HCT116 (cell line): ENCODE measurements at places on chromosomes 5 and 9. TPM values are rescaled to one million over a fixed set of nuclear protein-coding genes. Genes with fewer than 3 reads are reported as not detected.
A peak's percentile ranks its signal among the peaks of the same experiment; 100 is the strongest.

The ACTBL2 gene
- 0.07 TPM for total RNA-seq

GRCh38 chr5:149375434-149375833, 3.7 kb downstream of the IL17B start:
- H3K27me3 ChIP-seq = no peaks in the 10 kb centered on the region
- H3K27ac ChIP-seq = no peak overlapping the region
- DNase-seq = no peak
- no peaks in the 10 kb centered on the region for H3K4me1 ChIP-seq

The QRFP gene
- total RNA-seq = not detected

GRCh38 chr9:129500161-129500862, 120.6 kb downstream of the C9orf50 start:
- DNase-seq = no peak
- H3K27ac ChIP-seq = peak overlapping the region; percentile 100
- H3K4me1 ChIP-seq = peaks cover 76% of the 10 kb centered on the region
- no peaks in the 10 kb centered on the region for H3K36me3 ChIP-seq
- H3K27me3 ChIP-seq = no peaks in the 10 kb centered on the region

DNA sequence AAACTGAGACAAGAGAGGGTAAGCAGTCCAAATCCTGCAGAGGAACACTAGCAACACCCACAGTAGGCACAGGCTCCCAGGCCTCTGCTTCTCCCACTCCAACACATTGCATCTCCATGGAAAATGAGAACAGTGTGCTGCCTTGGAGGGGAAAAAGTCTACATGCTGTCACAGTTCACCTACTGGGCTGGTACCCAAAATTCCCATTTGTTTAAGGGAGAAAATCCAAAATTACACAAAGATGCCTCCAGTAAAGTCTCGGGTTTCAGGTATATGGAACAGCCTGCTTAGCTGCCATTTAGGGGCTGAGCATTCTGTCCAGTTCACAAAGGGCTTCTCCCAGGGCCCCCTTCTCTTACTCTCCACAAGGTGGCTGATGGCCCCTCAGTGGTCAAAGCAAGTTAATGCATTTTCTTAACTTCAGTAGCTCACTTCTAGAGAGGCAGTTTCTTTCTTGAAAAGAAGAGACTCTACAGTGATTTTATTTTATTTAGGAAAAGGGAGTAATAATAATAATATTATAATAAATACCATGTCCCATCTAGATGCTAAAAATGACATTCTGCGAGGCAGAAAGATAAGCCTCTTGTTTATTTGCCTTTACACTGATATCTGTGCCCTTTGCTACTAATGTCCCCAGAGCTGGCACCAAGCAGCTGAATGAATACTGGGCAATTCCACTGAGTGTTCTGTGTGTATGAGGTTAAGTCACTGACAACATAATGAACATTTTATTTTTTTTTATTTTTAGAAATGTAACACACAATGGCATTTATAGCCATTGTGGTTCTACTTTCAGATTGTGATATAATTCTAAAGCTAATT, 89.4 kb downstream of the RGS7BP start:
- H3K36me3 ChIP-seq = no peaks in the 10 kb centered on the region
- 0 out of 2 replicates have a peak, but pooled peaks cover 8% of the 10 kb centered on the region for H3K27me3 ChIP-seq
- H3K4me1 ChIP-seq = no peaks in the 10 kb centered on the region
- DNase-seq = no peak

GRCh38 chr5:180007582-180007981, 64.0 kb downstream of the RNF130 start:
- no peak overlapping the region for H3K4me3 ChIP-seq
- H3K27me3 ChIP-seq = no peaks in the 10 kb centered on the region
- H3K36me3 ChIP-seq = no peaks in the 10 kb centered on the region

The GPX3 gene
- 0.96 TPM for total RNA-seq

The MARCOL gene
- total RNA-seq = not detected

The DRD1 gene
- total RNA-seq = 0.54 TPM

GRCh38 chr9:125428902-125429467, 167.4 kb downstream of the GAPVD1 start:
- peaks cover 25% of the 10 kb centered on the region for H3K4me1 ChIP-seq
- DNase-seq = no peak
- H3K4me3 ChIP-seq = no peak overlapping the region
- no peaks in the 10 kb centered on the region for H3K27me3 ChIP-seq
- no peaks in the 10 kb centered on the region for H3K36me3 ChIP-seq
- H3K27ac ChIP-seq = no peak overlapping the region

DNA sequence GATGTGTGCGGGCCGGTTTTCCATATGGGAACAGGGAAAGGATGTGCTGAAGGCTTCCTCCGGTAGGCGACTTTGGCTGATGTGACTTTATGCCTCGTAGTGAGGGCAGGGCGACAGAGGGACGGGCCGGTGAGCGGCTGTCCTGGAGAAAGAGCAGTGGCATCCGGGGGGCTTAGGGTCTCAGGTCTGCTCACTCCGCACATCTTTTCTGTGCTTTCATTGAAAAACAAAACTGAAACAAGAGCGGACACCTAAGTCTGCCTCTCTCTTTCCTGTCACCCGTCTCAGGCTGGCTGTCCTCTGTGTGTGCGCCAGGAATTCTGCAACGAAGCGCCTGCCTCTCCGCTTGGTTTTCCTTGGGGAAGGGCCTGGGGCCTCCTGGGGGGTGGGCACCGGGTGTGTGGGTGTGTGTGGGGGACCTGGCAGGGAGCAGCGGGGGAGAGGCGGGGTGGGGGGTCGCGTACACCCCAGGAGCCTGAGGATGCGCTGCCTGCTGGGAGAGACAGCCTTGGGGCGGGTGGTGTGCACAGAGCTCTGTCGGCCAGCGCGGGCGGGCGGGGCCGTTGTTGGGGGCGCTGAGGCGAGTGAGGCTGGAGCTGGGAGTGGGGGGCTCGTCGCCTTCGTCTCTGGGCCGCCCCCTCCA, 580 bp upstream of the PRRX2 start:
- no peaks in the 10 kb centered on the region for H3K27me3 ChIP-seq
- DNase-seq = no peak
- peak overlapping the region; percentile 71 for H3K4me3 ChIP-seq
- no peak overlapping the region; the same call in 1 of the 2 replicates for H3K27ac ChIP-seq
- no peaks in the 10 kb centered on the region for H3K36me3 ChIP-seq

The EQTN gene
- not detected for total RNA-seq

GRCh38 chr5:102651466-102651865, 103.6 kb upstream of the PAM start:
- no peaks in the 10 kb centered on the region for H3K36me3 ChIP-seq
- no peak overlapping the region for H3K27ac ChIP-seq
- H3K4me1 ChIP-seq = no peaks in the 10 kb centered on the region
- H3K27me3 ChIP-seq = no peaks in the 10 kb centered on the region

DNA sequence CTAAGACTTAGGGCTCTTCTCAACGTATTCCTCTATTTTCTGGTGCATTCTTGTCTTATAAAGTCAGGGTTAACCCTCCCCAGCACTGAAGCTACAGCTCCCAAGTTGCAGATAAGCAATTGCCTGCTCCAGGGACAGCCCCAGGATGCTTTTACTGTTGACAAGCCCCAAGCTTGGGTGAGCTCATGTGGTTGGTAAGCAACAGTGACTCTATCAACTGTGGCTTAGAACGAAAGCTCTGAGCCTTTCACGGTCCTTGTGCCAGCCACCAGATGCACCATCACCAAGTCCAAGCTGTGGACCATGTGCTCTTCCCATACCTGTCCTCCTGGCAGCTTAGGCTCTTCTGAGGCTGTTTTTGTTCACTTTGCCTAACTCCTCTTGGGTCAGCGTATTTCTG, 13.5 kb downstream of the ADRB2 start:
- no peak overlapping the region for H3K4me3 ChIP-seq
- no peak for DNase-seq
- no peak overlapping the region for H3K27ac ChIP-seq
- no peaks in the 10 kb centered on the region for H3K4me1 ChIP-seq
- no peaks in the 10 kb centered on the region for H3K36me3 ChIP-seq

The PKD2L2 gene
- total RNA-seq = not detected

The GADD45G gene
- not detected for total RNA-seq

DNA sequence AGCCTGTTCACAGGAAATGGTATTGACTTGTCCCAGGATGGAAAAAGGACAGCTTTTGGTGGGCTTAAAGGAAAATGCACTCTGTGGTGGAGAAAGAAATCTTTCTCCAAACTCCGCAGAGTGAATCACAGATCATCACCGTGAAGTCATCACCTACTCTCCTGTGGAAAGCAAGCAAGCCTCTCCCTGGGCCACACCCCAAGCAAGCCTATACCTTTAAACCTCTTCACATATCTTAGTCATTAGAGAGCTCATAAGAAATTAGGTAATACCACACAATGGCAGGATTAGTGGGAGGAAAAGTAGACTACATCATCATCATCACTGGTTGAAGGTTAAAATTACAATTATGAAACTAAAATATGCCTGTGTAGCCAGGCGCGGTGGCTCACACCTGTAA, 23.2 kb downstream of the TLE1 start:
- no peak overlapping the region for H3K4me3 ChIP-seq
- H3K4me1 ChIP-seq = no peaks in the 10 kb centered on the region
- no peaks in the 10 kb centered on the region for H3K36me3 ChIP-seq
- DNase-seq = no peak
- H3K27me3 ChIP-seq = no peaks in the 10 kb centered on the region

DNA sequence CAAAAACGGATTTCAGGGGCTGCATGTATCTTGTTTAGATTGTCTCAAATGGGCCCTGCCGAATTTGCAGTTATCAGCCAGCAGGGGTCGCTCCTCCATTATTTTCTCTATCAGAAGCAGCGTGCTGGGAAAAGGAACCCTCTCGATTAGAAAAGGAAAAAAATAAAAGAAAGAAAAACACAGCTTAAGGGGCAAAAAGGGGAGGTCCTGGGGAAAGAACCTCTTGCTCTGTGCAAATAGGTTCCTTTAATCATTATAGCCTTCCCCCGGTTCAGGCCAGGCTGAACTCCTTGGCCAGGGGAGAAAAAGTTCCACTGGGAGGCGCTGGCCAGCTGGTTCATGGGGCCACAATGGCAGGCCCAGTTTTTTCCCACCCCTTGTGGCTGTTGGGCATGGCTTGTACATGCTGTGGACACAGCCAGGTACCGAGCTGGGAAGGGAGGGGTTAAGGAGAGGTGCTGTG, 25.0 kb upstream of the CAPSL start:
- peaks cover 23% of the 10 kb centered on the region for H3K27me3 ChIP-seq
- no peaks in the 10 kb centered on the region for H3K4me1 ChIP-seq
- no peaks in the 10 kb centered on the region for H3K36me3 ChIP-seq
- no peak overlapping the region for H3K4me3 ChIP-seq

GRCh38 chr5:175822225-175822624, 49.2 kb upstream of the CPLX2 start:
- H3K27ac ChIP-seq = peak overlapping the region; percentile 50; the same call in 1 of the 2 replicates
- peak; percentile 75 for DNase-seq
- no peak overlapping the region for H3K4me3 ChIP-seq
- peaks cover 71% of the 10 kb centered on the region for H3K4me1 ChIP-seq
- no peaks in the 10 kb centered on the region for H3K27me3 ChIP-seq

DNA sequence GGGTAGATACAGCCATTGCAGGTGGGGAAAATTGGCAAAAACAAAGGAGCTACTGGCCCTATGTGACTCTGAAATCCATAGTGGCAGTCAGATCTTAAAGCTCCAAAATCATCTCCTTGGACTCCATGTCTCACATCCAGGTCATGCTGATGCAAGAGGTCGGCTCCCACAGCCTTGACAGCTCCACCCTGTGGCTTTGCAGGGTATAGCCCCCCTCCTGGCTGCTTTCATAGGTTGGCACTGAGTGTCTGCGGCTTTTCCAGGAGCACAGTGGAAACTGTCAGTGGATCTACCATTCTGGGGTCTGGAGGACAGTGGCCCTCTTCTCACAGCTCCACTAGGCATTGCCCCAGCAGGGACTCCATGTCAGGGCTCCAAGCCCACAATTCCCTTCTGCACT, 1190.1 kb downstream of the CDH12 start:
- DNase-seq = no peak
- H3K4me3 ChIP-seq = no peak overlapping the region
- H3K36me3 ChIP-seq = no peaks in the 10 kb centered on the region
- H3K4me1 ChIP-seq = no peaks in the 10 kb centered on the region

GRCh38 chr5:83564069-83564749, 92.7 kb downstream of the VCAN start:
- no peaks in the 10 kb centered on the region for H3K27me3 ChIP-seq
- no peak overlapping the region for H3K27ac ChIP-seq
- no peaks in the 10 kb centered on the region for H3K36me3 ChIP-seq
- H3K4me1 ChIP-seq = peaks cover 9% of the 10 kb centered on the region; the same call in 1 of the 2 replicates
- no peak overlapping the region for H3K4me3 ChIP-seq

DNA sequence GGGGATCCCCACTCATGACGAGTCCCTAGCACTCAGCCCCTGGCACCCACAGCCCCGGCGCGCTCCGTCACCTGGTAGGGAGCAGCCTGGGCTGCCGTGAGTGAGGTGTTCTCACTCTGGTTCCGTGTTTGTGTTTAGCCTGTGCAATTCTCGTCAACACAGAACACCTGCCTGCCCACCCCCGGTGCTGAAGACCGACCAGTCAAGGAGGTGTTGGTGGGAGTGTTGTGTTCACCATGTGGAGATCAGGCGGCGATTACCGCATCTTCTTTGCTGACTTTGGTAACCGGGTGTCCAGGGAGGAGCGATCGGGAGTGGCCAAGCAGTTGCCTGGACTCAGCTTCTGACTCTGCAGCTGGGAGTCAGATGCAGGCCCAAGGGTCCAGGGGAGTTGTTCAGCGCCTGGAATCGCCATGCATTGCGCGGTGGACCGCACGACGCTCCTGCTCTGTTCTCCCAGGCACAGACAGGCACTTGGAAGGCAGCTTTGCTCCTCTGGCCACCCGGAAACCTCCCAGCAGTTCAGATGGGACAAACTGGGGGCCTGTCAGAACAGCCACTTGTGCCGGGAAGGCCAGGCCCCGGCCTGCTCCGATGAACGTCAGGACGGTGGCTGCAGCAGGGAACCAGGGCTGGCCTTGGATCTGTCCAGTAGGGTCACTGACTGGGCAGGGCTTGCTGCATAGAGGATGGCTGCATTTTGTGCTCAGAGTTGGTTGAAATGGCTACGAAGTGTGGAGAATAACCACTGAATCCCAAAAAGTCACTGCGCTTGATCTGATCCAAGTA, 28.2 kb downstream of the EXOC3 start:
- H3K4me1 ChIP-seq = peaks cover 5% of the 10 kb centered on the region; the same call in 1 of the 2 replicates
- H3K36me3 ChIP-seq = 0 out of 2 replicates have a peak, but pooled peaks cover 5% of the 10 kb centered on the region
- peak overlapping the region; percentile 18; the same call in 1 of the 2 replicates for H3K27ac ChIP-seq
- no peak for DNase-seq
- peak overlapping the region; percentile 77 for H3K4me3 ChIP-seq

DNA sequence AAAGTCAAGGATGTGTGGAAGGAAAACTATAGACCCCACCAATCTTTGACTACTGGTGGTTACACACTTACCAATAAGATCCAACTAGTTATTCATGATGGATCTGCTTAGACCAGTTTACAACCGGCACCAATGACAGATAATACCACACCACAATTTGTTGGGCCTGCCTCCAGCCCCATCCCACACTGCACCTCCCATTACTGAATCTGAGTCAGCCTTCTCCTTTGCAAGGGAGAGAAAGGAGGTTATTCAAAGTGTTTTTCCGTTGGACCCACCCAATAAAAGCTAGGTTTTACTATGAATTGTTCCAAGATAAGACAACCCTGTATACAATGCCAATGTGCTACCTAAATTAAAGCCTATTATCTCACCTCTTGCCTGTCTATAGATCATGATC, 453.5 kb downstream of the MTRR start:
- no peaks in the 10 kb centered on the region for H3K4me1 ChIP-seq
- DNase-seq = no peak
- H3K27me3 ChIP-seq = no peaks in the 10 kb centered on the region
- no peaks in the 10 kb centered on the region for H3K36me3 ChIP-seq
- no peak overlapping the region for H3K4me3 ChIP-seq
- H3K27ac ChIP-seq = no peak overlapping the region

- H3K4me1 ChIP-seq = peaks cover 18% of the 10 kb centered on the region
- DNase-seq = no peak
- no peaks in the 10 kb centered on the region for H3K36me3 ChIP-seq
- no peak overlapping the region for H3K4me3 ChIP-seq
- no peaks in the 10 kb centered on the region for H3K27me3 ChIP-seq
- H3K27ac ChIP-seq = no peak overlapping the region
Measured at GRCh38 chr9:127588740-127589506, 23.2 kb upstream of the STXBP1 start.
